SHP77 treated with DMSO at 0.1 percent for 48 hours (cell line): ENCODE measurements at places on chromosomes 6 and 20.

GRCh38 chr6:87699576-87699975 lies 2.5 kb downstream of the AKIRIN2 start:
- DNase-seq: no peak

DNA sequence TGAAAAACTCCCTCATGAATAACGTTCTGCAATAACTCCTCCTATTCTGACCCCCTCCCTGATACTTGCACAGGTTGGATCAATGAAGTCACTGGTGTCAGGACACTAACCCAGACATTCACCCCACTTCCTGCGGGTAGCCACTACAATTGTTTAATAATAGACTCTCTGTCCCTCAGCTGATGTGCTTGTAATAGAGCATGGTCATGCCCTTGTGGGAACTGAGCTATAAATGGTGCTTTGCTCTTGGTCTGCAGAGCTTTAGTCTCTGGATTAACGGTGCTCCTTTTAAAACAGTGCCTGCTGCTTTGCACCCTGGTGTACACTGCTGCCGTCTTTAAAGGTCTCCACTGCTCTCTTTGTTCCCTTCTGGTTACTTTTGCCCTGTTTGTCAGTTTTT lies 127.3 kb downstream of the BACH2 start:
- no peak for DNase-seq

- DNase-seq: no peak
Observed at GRCh38 chr6:165621940-165622339, 41.1 kb downstream of the PDE10A start.

- no peak for DNase-seq
Observed at GRCh38 chr20:55258559-55258958, 746.8 kb downstream of the CBLN4 start.

GRCh38 chr20:57710841-57711240 lies 1.0 kb upstream of the PMEPA1 start:
- no peak for DNase-seq

- DNase-seq: no peak
Observed at GRCh38 chr6:145497006-145497405, 238.3 kb downstream of the EPM2A start.

GRCh38 chr6:92922216-92922806 lies 497.0 kb downstream of the EPHA7 start:
- no peak for DNase-seq

GRCh38 chr6:74018825-74019224 lies 322.8 kb downstream of the CD109 start:
- no peak for DNase-seq

GRCh38 chr6:122307577-122307976 lies 91.9 kb upstream of the HSF2 start:
- DNase-seq: no peak

DNA sequence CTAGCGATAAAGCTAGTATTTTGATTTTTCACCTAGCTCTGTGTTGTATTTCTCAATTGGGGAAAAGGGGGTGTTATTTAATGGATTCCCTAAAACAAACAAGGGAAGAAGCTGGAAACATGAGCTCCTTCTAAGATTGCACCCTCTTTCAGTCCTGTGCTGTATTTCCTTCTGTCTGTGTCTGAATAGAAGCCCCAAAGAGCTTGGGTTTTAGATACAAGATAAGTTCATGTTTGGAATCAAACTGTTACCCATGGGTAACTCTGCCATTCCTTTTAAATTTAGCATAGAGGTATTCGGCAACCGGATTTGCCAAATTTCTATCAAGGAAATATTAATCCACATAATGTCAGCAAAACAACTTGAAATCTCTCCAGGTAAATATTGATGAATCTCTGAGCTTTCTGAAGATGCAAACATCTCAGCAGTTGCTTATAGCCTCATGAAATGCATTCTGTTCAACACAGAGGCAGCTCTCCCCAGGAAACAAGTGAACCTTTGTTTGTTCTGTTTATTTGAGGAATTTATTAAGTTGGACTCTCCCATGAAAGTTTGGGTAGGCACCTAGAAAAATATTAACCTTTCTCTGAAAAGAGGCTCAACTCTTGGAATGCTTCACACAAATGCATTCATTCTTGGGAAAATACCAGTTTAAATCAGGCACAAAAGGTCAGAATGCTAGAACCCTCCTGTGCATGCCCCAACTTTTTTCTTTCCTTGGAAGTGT lies 9.9 kb upstream of the SCGN start:
- DNase-seq: no peak

- DNase-seq: peak; percentile 9
Observed at GRCh38 chr6:139925894-139926641, 551.6 kb upstream of the CITED2 start.

GRCh38 chr6:33694977-33695376 lies 16.5 kb downstream of the UQCC2 start:
- no peak for DNase-seq

- peak; percentile 61 for DNase-seq
Observed at GRCh38 chr6:83511901-83512681, at the start of gene PRSS35. PRSS35 (plus strand) TSS chr6:83512534; CDS start chr6:83523442, 10,908 bp downstream.

DNA sequence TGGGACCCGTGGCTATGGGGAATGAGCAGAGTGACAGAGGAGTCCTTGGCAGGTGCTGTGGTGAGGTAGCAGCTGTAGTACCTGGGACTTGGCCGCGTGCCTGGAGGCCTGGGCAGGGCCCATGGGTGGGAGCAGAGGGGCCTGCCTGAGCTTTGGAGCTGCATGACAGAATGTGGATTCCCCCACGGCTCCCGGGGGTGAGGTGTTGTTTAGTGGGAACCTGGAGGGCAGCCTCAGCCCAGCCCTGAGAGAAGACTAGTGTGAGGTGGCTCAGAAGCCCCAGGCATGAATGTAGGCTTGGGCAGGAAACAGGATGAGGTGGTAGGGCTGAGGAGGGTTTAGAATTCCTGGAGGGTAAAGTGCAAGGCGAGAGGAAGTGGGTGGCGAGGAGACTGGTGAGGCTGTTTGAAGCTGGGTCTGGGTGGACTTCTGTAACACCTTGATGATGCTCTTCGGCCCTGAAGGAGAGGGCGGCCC lies 86.5 kb upstream of the SCP2D1 start:
- peak; percentile 54 for DNase-seq

DNA sequence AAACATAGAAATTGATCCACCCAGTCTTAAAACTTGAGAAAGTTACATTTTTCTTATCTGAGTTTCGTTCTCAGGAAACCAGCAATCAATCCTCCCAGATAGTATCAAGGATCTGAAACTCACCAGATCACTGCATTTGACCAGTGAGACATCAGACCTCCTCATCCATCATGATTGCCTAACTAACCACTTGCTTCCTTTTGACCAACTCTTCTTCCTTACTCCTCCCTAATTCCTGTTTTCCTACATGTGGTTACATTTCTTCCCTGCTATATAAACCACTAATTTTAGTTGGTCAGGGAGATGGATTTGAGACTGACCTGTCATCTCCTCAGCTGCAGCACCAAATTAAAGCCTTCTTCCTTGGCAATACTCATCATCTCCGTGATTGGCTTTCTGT lies 357.1 kb upstream of the POU3F2 start:
- no peak for DNase-seq

- no peak for DNase-seq
Observed at GRCh38 chr6:7802662-7803061, 76.8 kb downstream of the BMP6 start.

DNA sequence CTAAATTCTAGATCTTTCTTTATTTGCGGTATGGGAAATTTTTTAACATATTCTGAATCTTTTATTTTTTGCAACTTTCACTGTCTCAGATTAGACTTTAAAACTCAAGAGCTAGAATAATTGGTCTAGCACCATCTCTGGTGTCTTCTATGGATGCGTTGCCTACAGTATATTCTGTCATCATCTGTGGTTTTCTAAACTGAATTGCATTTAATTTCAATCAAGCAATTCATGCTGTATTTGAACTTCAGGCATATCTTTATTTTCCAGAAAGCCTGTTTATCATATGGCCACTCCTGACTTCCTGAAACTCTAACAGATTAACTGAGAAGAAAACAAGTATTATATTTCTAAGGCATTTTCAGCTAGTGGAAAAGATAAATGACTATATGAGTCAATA lies 281.6 kb downstream of the PLCB1 start:
- no peak for DNase-seq

- no peak for DNase-seq
Observed at GRCh38 chr20:35840421-35840820, 68.6 kb downstream of the PHF20 start.

- DNase-seq: no peak
Observed at GRCh38 chr6:21049572-21049971, 515.3 kb downstream of the CDKAL1 start.

DNA sequence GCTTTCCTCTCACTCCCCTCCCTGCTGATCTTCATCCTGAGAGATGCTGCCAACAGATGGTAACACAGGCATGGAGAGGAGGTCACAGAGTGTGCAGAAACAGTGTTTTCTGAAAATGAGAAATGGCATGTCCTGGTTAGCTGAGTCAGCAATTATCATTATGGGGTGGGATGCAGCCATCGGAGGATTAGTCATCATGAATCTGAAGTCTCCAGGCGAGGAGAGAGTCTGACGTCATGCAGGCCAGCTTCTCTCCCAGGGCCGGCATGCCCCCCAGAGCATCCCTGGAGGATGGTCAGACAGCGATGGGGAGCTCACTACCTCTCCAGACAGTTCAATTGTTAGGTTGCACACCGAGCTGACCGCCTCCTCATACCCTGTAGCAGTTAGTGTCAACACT lies 4.7 kb upstream of the GTSF1L start:
- no peak for DNase-seq

GRCh38 chr6:144920391-144920961 lies 635.3 kb downstream of the UTRN start:
- no peak for DNase-seq

- DNase-seq: no peak
Observed at GRCh38 chr6:45369870-45370269, 7.9 kb downstream of the SUPT3H start.

DNA sequence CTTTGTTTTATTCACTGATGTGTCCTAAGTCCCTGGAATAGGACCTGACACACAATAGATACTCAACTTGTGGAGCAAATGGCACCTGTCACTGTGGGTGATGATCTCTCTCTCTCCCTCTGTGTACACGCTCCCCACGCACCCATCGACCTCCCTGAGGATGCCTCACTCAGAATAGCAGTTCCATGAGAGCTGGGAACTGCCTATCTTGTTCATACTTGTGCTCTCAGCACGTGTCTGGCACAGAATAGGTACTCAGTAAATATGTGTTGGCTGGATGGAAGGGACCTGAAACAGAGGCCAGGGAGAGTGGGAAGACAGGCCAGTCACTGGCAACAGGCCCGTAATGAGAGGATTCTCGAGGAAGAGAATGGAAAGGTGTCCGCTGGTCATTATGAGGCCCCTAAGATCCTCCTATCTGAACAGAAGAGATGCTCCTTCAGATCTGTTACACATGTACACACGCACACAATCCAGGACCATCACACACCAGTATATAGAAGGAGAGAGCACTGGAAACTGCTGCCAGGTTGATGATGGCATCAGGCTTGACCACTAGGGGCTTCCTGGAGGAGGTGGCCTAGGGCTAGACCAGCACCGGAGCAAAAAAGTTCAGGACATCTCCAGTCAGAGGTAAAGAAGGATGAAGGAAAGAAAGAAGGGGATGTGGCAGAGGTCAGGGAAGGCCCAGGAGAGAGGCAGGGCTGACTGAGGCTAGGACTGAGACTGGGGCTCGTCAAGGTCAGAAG lies 30.9 kb downstream of the VEGFA start:
- no peak for DNase-seq

GRCh38 chr6:25370178-25371036 lies 91.2 kb downstream of the CARMIL1 start:
- no peak for DNase-seq

DNA sequence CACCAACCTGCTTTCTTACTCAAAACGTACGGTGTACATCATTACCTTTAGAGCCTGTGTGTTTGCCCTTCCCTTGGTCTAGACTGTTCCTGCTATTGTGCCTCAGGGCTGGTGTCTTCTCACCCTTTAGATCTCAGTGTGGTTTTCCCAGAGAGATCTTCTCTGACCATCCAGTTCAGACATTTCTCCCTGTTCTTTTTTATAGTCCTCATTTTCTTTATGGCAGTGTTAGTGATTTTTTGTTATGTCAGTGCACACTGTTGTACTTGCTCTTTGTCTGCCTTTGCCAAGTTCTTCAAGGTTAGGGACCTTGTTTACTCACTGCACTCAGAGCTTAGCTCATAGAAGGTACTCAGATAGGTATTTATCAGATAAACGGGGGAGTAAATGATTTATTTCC lies 82.8 kb downstream of the ATRN start:
- no peak for DNase-seq

- no peak for DNase-seq
Observed at GRCh38 chr20:35021831-35022230, 66.2 kb downstream of the MYH7B start.

- DNase-seq: no peak
Observed at GRCh38 chr6:6085928-6086668, 79.4 kb upstream of the NRN1 start.

GRCh38 chr6:1622851-1623768 lies 13.4 kb downstream of the FOXC1 start:
- no peak for DNase-seq

- DNase-seq: no peak
Observed at GRCh38 chr6:22942403-22942802, 373.0 kb downstream of the HDGFL1 start.

GRCh38 chr6:17047889-17048288 lies 54.0 kb upstream of the STMND1 start:
- DNase-seq: no peak

GRCh38 chr20:42130810-42131596 lies 512.8 kb upstream of the CHD6 start:
- no peak for DNase-seq

DNA sequence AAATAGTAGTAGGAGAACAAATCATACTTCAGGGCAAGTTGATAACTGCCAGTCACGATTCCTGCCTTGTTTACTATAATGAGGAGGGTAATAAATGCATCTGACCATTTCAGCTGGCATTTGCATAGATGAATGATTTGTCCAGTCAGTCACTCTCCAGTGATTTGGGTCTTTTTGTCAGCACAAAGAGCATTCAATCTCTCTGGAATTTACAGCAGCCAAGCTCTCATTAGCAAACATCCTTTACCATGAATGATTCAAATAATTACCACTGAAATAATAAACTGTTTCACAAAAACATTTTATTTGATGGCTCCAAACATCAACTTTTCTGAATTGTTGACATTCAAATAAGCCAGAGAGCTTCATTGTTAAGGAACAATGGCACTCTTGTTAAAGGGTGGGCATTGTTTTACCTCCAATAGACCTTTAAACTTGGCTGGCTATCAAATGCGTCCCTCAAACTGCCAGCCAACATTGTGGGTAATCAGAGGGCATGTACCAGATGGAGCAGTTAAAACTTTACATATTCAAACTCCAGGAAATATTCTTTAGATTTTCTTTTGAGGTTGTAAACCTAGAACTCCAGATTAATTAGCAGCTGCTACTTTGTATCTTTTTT lies 30.0 kb upstream of the FBXL4 start:
- DNase-seq: no peak

- DNase-seq: no peak
Observed at GRCh38 chr20:63177785-63178445, 38.0 kb downstream of the YTHDF1 start.
